ENCODE measurements at places on chromosomes 3 and 15.

GRCh38 chr3:132457286-132457685 is 40.0 kb downstream of the DNAJC13 start:
- DNase-seq: no peak

DNA sequence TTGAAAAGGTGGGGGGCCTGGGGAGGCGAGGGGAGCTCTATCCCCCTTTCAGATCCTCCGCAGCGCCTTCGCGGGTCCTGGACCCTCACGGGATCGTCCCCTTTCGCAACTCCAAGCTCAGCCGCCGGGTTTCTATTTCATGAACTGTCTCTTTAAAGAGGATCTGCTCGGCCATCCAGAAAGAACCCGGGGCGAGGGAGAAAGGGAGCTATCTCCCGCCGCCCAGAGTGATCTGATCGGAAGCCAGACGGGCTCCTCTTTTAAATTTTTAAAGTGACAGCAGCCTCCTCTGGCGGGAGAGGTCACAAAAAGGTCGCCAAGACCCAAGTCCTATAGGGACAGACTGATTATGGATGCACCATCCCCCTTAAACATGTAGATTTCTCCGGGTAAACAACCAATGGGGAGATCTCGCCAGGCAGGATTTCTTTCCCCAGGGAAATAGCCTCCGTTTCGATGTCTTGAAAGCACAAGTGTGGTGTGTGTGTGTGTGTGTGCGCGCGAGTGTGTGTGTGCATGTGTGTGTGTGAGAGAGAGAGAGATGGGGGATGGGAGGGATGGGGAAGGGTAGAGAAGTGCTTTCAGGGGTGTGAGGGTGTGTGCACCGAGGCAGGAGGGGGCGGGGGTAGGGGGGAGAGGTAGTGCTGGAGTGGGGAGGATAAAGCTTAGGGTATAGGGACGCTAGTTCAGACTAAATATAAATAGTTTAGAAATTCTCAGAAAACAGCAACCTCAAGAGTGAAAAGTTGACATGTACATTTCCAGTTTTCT is 516.1 kb downstream of the MECOM start:
- DNase-seq: peak; percentile 4

- no peak for DNase-seq
Observed at GRCh38 chr15:39202641-39203040, 378.2 kb upstream of the THBS1 start.

- no peak for DNase-seq
Observed at GRCh38 chr15:99440029-99440428, 125.8 kb upstream of the MEF2A start.

DNA sequence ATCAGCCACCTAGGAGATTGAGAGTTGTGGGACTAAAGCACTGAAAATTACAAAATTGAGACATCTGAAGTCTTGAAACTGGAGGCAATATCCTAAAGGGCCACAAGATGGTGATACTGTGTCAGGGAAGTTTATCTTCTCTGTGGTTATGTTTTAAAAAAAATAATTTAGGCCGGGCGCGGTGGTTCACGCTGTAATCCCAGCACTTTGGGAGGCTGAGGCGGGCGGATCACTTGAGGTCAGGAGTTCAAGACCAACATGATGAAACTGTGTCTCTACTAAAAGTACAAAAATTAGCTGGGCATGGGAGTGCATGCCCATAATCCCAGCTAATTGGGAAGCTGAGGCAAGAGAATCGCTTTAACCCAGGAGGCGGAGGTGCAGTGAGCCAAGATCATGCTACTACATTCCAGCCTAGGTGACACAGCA is 17.9 kb upstream of the NIT2 start:
- peak; percentile 8 for DNase-seq

All from stimulated activated CD4-positive, alpha-beta T cell treated with anti-CD3 and anti-CD28 coated beads, Interleukin-1b, Interleukin-23, amount 100 ng/mL, for 48 hours (primary cell).